Activated T-helper 1 cell treated with Interleukin-2 at 50 U/mL for 16 hours (primary cell): ENCODE measurements at places on chromosomes 5 and 9.

DNA sequence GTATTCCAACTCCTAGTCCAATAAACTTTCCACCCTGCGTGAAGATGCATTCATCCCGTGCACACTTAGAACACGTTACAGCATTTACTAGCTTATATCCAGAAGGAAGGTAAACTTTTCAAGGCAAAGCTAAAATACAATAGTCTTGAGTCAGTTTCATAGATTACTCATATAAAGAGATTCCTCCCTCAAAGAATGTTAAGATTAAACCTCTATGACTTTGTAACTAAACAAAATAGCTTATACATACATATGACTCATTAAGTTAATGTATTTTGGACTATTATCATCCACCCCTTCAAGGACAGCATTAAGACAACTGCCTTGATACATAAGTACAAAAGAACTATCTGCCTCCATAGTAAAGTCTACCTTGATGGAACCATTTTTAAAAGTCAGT is 36.1 kb downstream of the TLE1 start:
- no peak for DNase-seq

DNA sequence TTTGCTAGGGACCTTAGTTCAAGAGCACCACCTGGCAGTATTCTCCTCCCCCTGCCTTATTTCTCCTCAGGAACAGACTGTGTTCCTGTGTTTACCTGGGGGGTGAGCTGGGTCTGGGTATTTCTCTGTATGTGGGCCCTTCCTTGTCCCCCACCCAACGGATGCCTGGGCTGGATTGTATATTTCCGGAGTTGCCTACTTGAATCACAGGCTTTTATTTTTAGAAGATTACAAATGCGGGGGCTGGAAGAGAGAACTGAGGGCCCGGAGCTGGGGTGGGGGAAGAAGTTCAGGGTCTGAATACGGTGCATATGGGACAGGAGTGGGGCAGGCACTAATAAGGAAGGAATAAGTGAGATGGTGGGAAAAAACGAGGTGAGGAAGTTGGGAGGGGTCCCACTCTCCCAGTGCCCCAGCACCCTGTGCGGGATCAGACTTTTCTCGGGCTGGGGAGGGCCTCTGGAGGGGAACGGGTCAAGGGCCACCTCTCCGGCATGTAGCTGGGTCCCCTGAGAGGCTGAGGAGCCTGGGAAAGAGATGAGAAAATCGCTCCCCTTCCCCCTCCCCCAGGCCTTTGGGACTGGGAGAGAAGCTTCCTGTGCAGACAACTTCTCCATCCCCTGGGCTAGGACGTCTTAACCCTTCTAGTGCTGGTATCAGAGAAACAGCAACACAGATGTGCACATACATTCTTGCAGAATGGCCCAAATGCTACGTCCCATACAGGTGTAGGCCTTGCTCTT is 42.1 kb downstream of the PCDH1 start:
- no peak for DNase-seq

GRCh38 chr5:22722491-22722890 is 130.7 kb downstream of the CDH12 start:
- no peak for DNase-seq

DNA sequence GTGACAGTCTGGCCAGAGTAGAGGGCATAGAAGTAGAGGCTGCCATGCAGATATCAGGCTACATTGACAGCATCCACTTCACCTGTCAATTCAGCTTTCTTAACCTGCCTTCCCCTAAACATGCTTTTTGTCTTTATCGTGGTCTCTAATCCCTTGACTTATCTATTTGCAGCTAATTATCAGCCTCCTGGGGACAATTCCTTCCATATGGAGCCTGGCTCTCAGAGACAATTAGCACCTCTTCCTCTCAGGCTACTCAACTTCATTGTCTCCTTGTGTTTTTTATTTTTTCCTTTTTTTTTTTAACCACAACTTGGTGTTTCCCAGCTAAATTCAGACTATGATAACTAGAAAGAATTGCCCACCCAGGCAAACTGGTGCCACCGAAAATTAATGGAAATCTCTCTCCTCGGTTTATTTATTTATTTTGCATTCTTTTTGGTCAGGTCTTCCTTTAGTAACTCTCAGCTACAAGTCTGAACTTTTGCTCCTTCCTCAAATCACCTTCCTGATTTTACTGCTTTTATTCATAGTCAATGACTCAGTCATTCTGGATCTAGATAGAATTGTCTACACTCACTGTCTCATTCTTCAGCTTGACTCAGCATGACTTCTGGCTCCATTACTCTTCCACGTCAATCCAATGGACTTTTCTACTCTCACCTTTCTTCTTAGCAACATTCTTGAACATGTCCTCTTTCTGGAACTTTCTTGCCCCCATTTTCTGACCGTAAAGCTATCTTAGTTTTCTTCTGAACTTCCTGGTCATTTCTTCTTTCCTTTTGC is 63.0 kb upstream of the BASP1 start:
- no peak for DNase-seq

DNA sequence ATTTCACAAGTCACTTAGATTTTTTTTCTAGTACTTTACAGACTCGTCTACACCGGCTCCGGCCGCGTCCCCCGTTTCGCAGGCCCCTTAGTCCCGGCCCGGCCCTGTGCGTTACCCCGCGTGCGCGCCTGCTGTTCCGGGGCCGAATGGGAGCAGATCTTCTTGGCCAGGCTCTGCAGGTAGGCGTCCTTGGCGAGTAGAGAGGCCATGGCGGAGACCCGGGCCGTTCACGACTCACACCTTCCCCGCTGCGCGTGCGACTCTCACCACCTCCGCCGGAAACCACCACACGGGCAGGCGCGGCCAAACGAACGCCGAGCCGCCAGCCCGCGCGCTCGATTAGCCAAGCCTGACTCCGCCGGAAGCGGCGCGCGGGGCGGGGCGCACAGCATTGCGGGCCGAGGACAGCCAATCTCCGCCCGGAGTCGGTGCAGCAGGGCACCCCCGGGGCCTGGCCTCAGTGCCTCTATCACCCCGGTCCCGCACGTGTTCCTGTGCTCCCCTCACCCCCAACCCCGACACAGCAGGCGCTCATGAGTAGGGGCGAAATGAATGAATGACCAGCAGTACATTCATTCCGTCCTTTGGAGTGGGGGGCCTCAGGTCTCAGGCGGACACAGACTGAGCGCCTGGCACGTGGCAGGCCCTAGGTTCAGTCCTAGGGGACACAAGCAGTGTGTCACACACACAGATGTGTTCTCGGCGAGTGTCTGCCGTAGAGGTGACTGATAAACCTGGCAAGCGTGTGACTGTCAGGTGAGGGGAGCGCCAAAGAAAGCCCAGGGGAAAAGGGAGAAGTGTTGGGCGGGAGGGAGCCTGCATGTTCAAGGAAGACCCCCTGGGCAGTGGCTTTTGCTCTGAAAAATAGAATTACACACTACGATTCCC is at the start of gene SURF6:
Gene SURF6, minus strand, starts transcription at position 265 of the 888 bp plus-strand sequence. Its CDS starts 56 bp downstream, at position 209.
- DNase-seq: peak; percentile 90

- no peak for DNase-seq
Measured at GRCh38 chr9:131701789-131702337, 38.0 kb downstream of the RAPGEF1 start.

- no peak for DNase-seq
Measured at GRCh38 chr5:42614509-42614908, 142.1 kb upstream of the CCDC152 start.

GRCh38 chr9:120030847-120031246 is 549.1 kb downstream of the CDK5RAP2 start:
- no peak for DNase-seq

GRCh38 chr5:114857941-114858551 is 311.7 kb downstream of the TRIM36 start:
- DNase-seq: no peak

DNA sequence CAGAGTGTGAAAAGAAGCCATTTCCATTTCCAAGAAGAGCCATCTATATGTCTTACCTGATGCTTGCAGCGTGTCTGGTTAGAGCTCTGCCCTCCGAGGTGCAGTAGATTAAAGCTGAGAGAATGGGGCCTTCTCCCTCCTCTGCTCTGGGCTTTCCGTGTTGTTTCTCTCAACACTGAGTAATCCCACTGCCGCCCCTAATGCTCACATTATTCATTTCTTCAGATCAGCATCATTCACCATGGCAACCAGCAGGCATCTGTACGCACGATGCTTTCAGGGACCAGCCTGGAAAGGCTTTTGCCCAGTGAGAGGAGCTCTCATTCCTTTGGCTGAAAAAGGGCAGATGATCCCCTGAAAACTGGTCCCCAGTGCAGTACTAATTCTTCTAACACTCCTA is 79.6 kb downstream of the CYFIP2 start:
- DNase-seq: no peak

DNA sequence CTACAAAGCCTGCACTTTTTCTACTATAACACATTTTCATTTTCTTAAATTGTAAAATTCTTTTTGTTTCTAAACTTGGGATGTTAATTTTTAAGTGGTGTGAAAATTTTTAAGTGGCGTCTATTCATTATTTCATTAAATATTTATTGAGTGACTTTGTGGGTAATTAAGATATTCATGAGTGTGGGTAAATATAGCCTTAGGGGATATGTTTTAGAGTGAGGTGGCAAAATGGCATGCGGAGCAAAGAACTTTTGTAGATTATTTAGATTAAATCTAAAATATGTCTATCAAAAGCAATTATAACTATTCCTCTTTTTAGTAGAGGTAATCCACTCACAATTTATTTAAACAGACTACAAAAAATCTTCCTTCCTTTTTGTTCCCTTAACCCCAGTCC is 188.4 kb downstream of the PCSK1 start:
- DNase-seq: no peak

GRCh38 chr5:128378632-128379031 is 159.4 kb downstream of the FBN2 start:
- DNase-seq: no peak

DNA sequence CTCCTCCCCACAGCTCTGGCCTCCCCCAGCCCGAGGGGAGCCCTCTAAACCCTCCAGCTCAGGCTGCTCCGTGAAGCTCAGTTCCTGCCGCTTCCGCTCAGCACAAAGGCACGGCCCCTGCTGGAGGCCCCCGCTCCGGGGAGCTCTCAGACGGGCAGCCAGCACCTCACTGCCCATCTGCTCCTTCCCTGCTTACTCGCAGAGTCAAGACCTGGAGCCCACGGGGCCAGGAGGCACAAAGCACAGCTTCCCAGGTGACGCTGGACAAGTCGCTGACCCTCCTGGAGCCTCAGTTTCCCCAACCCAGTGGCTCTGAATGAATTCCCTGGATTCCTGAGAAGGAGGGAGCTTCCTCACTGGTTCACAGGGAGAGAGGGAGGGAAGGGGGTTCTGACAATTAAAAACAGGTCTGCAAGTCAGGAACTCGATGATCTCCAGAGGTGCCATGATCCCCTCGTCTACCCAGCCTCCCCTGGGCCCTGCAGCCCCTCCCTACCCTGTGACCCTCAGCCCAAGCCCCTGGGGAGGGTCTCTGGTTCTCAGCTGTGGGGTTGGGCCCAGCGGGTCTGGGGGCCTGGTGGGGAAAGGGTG is 36.2 kb downstream of the VAV2 start:
- DNase-seq: no peak

- no peak for DNase-seq
Measured at GRCh38 chr5:54311176-54311677, 854 bp upstream of the ARL15 start.

DNA sequence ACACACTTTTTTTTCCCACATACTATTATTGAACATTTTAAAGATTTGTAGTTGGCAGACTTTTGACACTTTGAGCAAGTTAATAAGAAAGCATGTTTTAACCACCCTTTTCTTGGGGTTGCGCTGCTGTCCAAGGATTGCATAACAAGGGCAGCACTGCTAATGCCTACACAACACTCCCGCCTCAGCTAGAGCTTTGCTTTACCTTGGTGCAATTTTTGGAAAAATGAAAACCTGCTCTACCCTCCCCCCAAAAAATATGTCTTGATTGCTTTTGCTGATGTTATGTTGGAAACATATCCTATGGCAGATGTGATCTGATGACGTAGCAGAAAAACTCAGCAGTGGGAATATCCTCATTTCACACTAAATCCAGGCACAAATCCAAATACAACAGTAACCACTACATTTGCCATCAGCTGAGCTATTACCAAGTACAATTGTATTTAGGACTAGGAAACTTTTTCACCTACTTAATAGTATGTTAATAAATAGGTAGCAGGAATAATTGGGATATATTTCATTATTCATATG is 51.5 kb downstream of the UBE2R2 start:
- no peak for DNase-seq

GRCh38 chr5:175131432-175131831 is 312.6 kb downstream of the DRD1 start:
- no peak for DNase-seq

GRCh38 chr9:127216210-127216887 is 48.2 kb upstream of the GARNL3 start:
- DNase-seq: no peak

GRCh38 chr5:61808909-61809308 is 476.9 kb downstream of the ZSWIM6 start:
- DNase-seq: no peak

DNA sequence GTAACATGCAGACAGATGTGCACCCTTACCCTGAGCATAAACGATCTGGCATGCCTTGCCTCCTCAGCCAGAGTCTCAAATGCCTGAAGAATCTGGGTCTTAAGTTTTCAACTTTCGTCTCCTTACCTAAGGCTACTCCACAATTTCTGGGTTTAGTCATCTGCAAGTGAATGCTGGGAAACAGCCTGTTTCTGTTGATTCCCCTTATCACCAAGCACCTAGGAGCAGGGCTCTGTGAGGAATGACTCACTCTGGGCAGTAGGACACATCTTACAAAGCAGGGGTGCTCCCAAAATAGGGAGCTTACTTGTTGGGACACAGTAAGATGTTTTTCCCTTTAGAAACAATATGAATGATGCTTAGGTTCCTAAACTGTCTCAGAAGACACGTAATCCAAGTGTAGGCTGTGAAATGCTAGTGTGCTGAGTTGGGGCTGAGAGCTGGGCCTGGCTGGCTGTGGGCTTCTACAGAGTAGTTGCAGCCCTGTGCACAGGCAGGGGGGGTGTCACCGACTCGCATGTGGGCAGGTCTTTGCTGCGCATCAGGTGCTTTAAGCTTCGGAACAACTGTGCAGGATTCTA is 58.0 kb downstream of the DAP start:
- no peak for DNase-seq
